ENCODE measurements at places on chromosomes 6 and 20.

- DNase-seq: no peak
These were observed 122.3 kb upstream of the TMEM181 start for GRCh38 chr6:158437571-158437970.

DNA sequence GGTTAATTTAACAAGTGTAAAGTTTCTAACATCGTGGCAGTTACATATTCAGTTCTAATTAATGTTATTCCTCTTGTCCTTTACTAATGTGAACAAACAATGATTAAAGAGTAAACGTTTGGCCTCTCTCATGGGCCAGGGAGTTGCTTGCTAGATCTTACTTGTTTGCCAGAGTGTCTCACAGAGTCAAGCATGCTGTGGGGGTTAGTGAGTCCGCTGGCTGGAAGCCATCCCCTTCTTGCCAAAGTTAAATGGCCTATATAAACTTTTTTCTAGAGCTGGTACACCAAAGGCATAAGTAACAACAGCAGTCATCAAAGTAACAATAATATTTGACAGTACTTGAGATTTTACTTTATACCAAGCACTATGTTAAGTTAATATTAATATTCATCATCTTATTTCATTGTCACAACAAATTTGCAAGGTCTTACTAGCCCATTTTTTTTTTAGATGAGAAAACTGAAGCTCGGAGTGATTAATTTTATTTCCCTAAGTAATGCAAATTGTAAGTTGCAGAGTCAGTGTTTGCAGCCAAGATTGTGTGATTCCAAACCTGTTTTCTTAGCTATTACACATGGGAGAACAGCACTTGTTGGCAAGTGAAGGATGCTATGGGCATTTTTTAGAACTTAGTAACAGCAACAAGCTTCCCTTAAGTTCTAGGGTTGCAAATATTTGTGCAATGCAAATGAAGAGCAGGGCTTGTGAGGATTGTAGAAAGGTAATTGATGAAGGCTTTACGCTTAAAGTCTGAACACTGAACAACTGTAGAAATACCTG, 224.5 kb downstream of the RFPL4B start:
- no peak for DNase-seq

DNA sequence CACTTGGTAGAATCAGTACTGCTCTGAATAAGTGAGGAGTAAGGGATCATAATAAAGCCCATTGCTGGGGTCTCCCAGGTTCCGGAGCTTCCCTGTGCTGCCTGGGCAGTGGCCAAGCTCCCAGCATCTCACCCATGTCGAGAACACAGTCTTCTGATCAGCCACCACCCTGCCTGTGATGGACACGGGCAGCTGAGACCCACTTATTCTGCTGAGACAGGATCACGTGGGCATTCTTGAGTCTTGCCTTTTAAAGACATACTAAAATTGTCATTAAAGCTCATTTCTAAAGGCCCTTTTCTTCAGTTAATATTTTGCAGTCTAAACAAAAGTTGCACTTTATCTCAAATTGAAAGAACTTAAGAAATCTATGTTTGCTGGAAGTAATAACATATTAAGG, 42.7 kb upstream of the SLC22A2 start:
- DNase-seq: no peak

DNA sequence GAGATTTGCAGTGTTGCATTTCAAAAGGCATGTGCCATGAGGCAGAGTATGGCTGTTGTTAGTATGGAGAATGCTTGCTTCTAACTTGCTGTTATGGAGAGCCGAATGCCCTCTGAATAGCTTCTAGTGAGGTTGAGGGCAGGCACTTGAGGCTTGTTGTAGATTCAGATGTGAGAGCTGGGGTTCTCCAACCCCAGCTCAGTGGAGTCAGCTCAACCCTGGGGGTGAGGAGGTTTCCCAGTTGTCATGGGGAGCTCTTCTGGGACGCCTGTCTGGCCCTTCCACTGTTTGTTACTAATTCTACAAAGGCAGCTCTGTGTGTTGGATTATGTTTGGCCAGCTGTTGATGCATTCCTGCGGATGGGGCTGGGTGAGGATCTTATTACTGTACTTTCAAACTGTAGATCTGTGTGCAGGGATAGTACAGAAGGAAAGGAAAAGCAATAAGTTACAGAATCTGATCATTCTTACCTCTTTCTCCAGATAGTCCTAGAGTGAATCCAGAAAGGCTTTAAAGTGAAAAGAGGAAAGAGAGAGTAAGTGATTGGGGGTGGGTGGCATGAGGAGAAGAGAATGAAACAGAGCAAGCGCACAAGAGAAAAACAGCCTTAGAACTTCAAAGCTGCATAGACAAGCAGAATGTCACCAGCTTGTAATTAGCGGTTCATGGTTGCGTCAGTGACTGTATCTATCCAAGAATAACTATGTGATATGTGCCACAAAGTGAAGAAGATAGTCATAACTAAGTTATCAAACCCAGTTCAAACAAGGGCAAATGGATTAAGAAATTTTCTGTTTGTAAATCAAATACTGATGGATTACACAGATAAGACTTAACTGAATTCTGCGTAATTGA, 148.7 kb downstream of the PRL start:
- DNase-seq: no peak

- no peak for DNase-seq
These were observed 71.9 kb downstream of the TMEM170B start for GRCh38 chr6:11609324-11610071.

GRCh38 chr6:14210663-14211561, 93.3 kb downstream of the CD83 start:
- DNase-seq: peak; percentile 83

DNA sequence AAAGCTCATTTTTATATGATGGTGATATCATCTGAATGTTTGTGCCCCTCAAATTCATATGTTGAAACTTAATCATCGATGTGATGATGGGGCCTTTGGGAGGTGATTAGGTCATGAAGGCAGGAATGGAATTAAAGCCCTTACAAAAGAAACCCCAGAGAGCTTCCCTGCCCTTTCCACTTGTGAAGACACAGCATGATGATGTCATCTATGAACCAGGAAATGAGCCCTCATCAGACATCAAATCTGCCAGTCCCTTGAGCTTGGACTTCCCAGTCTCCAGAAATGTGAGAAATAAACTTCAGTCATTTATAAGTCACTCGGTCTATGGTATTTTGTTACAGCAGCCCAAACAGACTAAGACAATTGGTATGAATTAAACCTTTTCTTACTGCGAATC, 153.1 kb downstream of the MYB start:
- no peak for DNase-seq

DNA sequence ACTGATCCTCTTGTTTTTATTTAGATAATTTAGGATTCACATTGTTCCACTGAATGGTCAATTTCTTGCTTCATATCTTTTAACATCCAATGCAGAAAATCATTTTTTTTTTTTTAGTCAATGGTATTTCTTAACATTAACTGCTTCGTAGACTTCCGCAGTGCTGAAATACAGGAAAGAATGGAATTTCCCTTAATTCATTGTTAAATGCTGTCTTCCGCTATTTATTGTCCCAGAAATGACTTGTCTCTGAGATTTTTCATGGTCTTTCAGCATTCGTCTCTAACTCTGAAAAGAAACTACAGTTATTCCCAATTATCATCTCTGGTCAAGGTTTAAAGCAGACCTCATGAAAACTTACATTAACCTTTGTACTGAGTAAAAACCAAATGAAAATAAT, 1029.1 kb upstream of the MANEA start:
- no peak for DNase-seq

DNA sequence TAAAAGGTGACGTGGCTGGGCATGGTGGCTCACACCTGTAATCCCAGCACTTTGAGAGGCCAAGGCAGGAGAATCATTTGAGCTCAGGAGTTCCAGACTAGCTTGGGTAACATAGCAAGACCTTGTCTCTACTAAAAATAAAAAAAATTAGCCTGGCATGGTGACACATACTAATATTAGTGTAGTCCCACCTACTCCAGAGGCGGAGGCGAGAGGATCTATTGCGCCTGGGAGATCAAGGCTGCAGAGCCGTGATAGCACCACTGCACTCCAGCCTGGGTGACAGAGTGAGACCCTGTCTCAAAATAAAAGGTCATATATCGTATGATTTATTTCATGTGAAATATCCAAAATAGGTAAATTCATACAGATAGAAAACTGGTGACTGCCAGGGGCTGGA, 132.5 kb downstream of the SLC16A10 start:
- no peak for DNase-seq
